ENCODE measurements at places on chromosomes 13 and 19.

DNA sequence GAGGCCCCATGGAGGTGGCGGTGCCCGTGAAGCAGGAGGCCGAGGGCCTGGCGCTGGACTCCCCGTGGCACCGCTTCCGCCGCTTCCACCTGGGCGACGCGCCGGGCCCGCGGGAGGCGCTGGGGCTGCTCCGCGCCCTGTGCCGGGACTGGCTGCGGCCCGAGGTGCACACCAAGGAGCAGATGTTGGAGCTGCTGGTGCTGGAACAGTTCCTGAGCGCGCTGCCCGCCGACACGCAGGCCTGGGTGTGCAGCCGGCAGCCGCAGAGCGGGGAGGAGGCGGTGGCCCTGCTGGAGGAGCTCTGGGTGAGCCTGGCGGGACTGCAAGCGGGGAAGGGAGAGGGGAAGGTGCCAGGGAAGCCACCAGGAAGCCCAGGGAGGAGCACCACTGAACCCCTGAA, 5.8 kb downstream of the ZNF444 start:
- DNase-seq, result no peak

DNA sequence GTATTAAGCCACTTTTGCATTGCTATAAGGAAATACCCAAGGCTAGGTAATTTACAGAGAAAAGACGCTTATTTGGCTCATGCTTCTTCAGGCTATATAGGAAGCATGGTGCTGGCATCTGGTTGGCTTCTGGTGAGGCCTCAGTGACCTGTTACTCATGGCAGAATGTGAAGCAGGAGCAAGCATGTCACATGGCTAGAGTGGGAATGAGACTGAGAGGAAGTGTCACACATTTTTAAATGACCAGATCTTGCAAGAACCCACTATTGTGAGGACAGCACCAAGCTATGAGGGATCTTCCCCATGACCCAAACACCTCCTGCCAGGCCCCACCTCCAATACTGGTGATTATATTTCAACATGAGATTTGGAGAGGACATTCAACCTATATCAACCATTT, 25.7 kb upstream of the IGFL4 start:
- no peak for DNase-seq

- no peak for DNase-seq
Observed at GRCh38 chr13:20997301-20998161, 63.9 kb downstream of the LATS2 start.

GRCh38 chr19:17775991-17776803, 18.7 kb upstream of the B3GNT3 start:
- DNase-seq, result no peak

GRCh38 chr19:35272954-35273649, 4.3 kb downstream of the USF2 start:
- DNase-seq, result no peak

GRCh38 chr19:3538965-3539755, at the start of gene TEKTIP1:
Gene TEKTIP1 (plus strand): TSS chr19:3539174. CDS start chr19:3539178, 4 bp downstream.
- no peak for DNase-seq

DNA sequence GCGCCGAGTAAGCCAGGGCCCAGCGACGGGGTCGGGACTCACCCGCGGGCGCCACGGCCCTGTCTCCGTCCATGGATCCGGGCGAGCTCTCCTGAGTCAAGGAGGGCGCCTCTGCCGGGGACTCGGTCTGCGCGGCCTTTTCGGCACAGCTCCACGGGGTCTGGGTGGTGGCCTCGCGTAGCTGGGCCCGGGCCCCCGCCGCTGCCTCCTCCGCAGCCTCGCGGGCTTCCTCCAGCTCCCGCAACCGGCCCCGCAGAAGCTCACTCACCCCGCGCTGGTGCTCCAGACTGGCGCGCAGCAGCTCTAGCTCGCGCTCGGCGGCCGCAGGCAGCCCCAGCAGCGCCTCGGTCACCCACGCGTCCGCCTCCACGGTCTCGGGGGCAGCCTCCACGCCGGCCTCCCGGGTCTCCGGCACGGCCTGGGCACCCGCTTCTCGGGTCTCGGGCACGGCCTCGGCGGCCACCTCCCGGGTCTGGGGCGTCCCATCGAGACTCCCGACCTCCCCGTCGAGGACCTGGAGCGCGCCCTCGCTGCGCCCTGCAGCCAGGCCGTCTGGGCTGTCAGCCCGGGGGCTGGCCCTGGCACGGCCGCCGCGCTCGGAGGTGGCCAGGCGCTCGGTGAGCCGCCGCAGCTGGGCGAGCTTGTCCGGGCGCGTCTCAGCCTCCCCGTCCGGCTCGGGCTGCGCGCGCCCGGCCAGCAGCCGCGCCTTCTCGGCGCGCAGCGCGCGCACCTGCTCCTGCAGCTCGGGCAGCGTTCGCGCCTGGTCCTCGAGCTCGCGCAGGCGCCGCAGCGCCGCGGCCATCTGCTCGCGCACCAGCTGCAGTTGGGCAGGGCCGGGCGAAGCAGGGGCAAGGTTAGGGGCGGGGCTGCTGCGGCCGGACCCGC, 8.4 kb downstream of the KANK3 start:
- DNase-seq, result no peak

DNA sequence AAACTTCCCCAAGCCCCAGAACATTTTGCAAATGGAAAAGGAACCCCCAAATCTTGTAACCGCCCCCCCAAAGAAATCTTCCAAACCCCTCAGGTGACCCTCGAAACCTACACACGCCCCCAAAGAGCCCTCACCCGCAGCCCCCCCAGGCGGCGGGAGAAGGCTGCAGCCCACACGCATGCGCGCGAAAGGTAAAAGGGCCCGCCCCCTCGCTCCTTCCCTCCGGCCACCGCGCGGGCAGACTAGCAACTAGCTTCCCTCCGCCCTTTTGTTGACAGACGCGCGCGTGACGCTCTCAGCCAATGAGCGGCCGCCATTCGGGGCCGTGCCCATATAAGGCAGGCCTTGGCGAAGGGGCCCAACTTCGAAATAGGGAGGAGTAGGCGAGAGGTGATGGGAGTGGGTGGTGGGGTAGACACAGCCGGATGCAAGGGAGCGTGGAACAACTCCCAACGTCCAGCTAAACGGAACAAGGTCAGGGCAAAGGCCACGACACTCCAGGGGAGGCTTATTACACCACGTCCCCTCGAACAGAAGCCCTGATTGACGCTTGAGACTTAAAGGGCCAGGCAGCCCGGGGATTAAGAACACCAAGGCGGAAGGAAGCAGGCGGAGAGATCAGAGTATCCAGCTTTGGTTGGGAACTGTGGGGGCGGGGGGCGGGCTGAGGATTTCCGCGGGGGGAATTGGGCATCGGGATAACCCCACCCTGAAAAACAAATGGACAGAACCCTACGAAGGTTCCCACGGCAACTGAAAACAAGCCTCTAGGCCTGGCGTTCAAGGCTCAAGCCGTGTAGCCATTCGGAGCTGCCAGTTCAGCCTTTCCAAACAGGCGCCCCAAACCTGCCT, 13.3 kb downstream of the FBXO46 start:
- DNase-seq, result peak; percentile 96

- no peak for DNase-seq
Observed at GRCh38 chr13:51419001-51419636, 33.7 kb downstream of the INTS6 start.

DNA sequence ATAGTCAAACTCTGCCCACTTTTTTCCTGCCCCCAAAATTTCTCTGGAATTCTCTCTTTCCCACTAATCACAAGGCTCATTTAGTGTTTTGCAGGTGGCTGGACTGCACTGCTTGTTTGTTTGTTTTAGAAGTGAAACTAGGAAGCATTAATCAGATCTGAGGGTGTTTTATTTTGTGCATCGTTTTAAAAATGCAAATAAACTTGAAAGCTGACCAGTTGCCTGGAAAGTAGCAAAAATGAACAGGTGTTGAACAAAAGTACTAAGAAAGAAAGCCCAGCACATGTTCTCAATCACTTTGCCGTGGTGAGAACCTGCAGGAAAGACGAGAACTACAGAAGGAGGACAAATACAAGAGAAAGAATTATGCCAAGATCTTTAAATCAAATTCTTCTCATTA, 365.5 kb downstream of the PCDH9 start:
- DNase-seq, result no peak

DNA sequence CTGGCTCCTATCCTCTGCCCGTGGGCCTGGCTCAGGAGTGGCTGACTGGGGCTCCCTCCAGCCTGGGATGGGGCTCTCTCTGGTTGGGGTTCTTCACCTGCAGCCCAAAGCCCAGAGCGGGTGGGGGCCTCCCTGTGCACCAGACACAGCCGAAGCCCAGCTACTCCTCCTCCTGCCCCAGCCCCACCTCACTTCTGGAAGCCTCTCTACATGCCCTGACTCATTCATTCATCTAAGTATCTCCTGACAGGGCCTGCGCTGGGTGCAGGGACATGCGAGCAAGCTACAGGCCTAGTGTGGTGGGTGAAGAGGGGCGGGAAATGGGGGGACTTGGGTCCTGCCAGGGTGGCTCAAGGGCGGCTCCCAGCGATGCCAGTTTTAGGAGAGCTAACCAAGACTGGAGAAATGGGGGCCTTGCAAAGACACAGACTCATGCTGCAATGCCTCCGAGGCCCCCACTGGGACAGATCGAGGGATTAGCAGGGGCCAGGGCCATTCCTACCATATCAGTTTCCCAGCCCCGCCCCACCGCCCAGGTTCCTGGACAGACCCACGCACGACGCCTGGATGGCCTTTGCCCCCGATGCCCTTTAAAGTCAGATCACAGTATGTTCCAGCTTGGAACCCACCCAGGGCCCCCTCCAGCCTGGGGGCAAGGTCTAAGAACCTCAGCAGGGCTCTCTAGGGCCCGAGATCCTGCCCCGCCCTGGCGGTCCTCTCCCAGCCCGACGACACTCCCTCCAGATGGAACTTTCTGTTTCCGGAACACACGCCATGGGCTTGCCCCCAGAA, 12.6 kb downstream of the LSM4 start:
- DNase-seq, result no peak

GRCh38 chr19:40810160-40810559, 11.2 kb downstream of the EGLN2 start:
- DNase-seq, result no peak

DNA sequence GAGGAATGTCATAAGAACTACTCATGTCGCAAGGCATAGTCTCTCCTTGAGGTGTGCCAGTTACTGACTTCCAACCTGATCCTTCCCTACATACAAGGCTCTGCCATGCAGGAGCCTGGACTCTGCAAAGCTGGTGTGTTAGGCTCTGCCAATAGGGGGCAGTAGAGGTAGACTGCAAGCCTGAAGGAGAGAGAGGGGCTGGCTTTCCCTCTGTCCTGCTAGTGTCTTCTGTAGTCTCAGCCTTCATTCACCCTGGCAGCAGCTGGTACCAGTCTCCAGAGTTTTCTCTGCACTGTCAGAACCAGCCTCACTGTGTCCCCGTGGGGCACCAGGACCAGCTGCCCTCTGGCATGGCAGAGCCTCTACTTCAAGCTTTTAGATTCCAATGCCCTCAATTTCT, 14.5 kb downstream of the SHISA2 start:
- peak; percentile 16 for DNase-seq

GRCh38 chr13:91381371-91381770, 17.1 kb upstream of the GPC5 start:
- DNase-seq, result no peak

DNA sequence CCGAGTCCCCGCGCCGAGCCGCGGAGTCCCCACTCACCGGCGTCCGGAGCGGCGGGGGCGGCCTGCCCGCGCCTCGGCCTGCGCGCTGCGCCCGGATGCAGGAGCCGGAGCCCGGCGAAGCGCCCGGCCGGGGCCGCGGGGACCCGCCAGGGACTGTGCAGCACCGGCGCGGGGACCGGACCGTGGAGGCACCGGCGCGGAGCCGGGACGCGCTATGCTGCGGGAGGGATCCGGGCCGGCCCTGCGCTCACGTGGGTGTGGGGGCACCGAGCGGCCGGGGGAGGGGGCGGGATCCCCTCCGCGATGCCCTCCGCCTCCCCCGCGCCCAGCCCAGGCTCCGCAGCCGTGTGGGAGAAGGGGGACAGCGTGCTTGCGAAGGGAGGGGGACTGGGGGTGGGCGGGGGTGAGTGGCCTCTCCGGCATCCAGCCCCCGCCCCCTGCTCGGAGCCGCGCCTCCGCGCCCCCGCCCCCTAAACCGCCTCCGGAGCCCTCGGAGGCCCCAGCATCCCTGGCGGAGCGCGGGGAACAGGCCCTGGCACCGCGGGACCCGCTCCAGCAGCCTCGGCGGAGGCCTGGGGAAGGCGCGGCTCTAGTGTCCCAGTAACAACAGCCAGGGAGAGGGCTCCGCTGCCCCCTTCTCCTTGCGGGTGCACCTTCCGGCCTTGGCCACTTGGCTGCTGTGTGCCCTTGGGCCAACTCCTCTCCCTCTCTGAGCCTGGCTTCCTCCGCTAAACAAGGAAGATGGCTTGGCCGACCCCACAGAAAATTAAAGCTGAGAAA, at the start of gene SLC1A6:
Gene SLC1A6, minus strand, starts transcription at position 389 of the 780 bp plus-strand sequence. CDS start 6,954 bp downstream, outside the sequence.
- no peak for DNase-seq

GRCh38 chr19:48728911-48729664, 9.6 kb upstream of the MAMSTR start:
- no peak for DNase-seq

GRCh38 chr13:27955014-27955591, 14.0 kb downstream of the CDX2 start:
- DNase-seq, result no peak

GRCh38 chr13:99782669-99783068, 188.9 kb downstream of the ZIC5 start:
- no peak for DNase-seq

DNA sequence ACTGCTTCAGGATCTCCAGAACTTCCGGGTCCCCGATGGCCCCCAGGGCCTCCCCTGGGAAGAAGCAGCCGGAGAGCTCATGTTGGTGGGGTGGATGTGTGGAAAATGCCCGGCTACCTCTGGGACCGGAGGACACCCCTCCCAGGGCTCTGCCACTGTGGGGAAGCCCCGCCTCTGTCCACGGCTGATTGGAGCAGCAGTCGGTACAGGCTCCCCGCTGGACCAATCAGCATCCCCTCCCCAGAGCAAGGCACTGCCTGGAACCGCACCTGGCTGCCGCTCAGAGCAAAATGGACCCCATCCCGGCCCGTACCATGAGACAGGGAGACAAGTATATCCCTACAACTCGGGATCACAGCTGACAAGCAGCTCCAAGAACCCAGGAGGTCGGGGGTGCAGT, 6.4 kb downstream of the DOHH start:
- DNase-seq, result no peak

DNA sequence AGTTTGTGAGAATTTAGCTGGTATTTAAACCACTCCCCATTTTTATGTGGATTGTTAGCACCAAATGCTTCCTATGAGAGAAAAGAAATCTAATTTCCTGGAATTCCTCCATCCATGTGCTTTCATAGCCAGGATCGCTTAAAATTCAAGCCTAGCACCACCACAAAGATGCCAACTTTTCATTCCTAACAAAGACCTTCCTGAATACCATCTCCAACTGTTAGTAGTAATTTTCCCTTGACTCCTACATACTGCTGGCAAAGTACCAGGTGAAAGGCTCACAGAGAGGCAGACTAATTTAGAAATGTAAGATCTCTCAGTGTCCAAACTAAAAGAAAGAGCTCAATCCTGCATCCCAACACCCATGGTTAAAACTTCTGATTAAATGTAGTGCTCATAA, 386.3 kb downstream of the KCTD12 start:
- DNase-seq, result no peak

DNA sequence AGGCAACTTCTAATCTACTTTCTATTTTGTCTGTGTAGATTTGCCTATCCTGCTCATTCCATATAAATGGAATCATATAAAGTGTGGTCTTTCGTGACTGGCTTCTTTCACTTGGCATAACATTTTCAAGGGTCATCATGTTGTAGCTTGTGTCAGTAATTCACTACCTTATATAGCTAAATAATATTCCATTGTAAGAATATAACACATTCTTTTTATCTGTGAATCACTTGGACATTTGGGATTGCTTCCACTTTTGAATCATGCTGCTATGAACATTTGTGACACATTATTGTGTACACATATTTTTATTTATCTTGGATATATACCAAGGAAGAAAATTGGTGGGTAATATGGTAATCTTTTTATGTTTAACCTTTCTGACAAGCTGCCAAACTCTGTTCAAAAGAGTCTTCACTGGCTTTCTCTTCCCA, 89.0 kb upstream of the CSNK1A1L start:
- DNase-seq, result no peak
